Ureter (tissue), 1 donor: ENCODE measurements at places on chromosomes 5 and 9. TPM values are rescaled to one million over a fixed set of nuclear protein-coding genes. Genes with fewer than 3 reads are reported as not detected.

The FAM221B gene
- 0.26 TPM for total RNA-seq

The PCDHA11 gene
- total RNA-seq: 0.57 TPM

The FLT4 gene
- 12.1 TPM for total RNA-seq

The LCN6 gene
- 62.8 TPM for total RNA-seq

The CCNO gene
- 16.5 TPM for total RNA-seq
